ENCODE measurements at places on chromosomes 12 and 14. TPM values are rescaled to one million over a fixed set of nuclear protein-coding genes. Genes with fewer than 3 reads are reported as not detected.

The TEDC1 gene
- total RNA-seq, result 43.3 TPM

DNA sequence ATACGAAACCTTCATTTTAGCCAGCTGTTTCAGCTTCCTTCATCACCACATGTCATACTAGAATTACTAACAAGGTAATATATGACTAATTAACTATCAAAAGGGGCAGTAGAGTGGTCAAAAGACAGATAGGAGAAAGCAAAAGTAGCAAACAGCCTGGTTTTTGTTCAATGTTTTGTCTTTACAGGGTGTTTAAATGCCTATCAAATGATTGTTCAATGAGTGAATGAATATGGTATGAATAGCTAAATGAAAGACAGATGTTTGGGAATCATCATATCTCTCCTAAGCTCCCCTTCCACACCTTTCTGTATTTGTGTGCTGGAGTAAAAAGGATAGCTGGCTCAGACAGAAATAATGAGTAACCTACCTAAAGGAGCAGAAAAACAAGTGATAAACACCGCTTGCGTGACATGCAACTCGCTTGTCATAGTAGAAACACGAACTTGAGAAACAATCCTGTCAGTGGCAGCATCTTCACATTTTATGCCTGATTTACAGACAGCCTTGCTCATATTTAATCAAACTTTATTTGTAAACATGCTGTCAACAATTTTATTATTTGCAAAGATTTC lies 34.2 kb downstream of the ABCC9 start:
- no peaks in the 10 kb centered on the region for H3K36me3 ChIP-seq
- H3K27me3 ChIP-seq, result no peaks in the 10 kb centered on the region
- H3K4me1 ChIP-seq, result no peaks in the 10 kb centered on the region
- no peak overlapping the region for H3K4me3 ChIP-seq
- H3K27ac ChIP-seq, result no peak overlapping the region

- no peaks in the 10 kb centered on the region for H3K36me3 ChIP-seq
- no peak overlapping the region for H3K4me3 ChIP-seq
- H3K27me3 ChIP-seq, result peaks cover 42% of the 10 kb centered on the region
- H3K4me1 ChIP-seq, result peaks cover 2% of the 10 kb centered on the region
- no peak for DNase-seq
These were observed 17.0 kb downstream of the TMCC3 start for GRCh38 chr12:94633401-94633800.

GRCh38 chr14:32925439-32925838 lies 13.2 kb upstream of the NPAS3 start:
- no peaks in the 10 kb centered on the region for H3K4me1 ChIP-seq
- H3K27ac ChIP-seq, result no peak overlapping the region
- peaks cover 2% of the 10 kb centered on the region for H3K27me3 ChIP-seq
- DNase-seq, result no peak
- H3K4me3 ChIP-seq, result no peak overlapping the region

DNA sequence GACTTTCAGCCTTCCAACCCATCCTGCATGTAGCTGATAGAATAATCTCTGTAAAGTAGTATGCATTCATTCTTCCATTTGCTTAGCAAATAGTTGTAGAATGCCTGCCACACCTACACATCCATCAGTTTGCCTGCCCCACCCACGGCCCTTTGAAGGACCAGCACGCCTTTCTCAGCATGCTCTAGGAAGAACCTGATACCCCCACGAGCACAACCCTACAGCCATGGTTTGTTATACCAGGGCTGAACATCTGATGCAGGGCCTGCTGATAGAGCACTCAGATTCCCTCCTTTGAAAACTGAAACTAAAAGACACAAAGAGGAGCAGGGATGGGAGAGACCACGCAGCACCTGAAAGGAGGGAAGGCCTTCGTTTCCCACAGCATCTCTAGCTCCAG lies 205.1 kb downstream of the ANO2 start:
- no peaks in the 10 kb centered on the region for H3K27me3 ChIP-seq
- DNase-seq, result peak; percentile 41
- no peak overlapping the region for H3K4me3 ChIP-seq

DNA sequence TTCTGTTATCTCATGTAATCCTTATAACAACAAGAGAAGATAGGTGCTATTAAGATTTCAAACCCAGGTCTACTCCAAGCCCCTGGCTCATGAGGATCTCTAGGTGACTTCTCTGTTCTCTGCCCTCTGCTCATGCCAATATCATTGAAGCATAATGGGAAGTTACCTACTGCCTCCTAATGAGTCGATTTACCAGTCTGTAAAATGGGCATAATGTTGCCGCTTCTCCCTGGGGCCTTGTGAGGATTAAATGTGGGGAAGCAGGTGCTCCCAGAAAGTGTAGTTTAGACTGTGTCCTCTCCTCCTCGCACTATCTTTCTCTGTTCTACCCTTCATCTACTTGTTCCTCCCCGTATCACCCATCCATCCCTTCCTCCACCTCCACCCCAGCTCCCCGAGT lies 169.2 kb upstream of the LHX5 start:
- DNase-seq, result no peak
- no peak overlapping the region for H3K27ac ChIP-seq
- no peak overlapping the region for H3K4me3 ChIP-seq
- no peaks in the 10 kb centered on the region for H3K36me3 ChIP-seq

- H3K36me3 ChIP-seq, result peaks cover 2% of the 10 kb centered on the region
- H3K27ac ChIP-seq, result peak overlapping the region; percentile 15
- H3K4me3 ChIP-seq, result peak overlapping the region; percentile 32
- peaks cover 26% of the 10 kb centered on the region for H3K4me1 ChIP-seq
These were observed 2.0 kb upstream of the PELI2 start for GRCh38 chr14:56115976-56116893.

The OTOGL gene
- not detected for total RNA-seq

DNA sequence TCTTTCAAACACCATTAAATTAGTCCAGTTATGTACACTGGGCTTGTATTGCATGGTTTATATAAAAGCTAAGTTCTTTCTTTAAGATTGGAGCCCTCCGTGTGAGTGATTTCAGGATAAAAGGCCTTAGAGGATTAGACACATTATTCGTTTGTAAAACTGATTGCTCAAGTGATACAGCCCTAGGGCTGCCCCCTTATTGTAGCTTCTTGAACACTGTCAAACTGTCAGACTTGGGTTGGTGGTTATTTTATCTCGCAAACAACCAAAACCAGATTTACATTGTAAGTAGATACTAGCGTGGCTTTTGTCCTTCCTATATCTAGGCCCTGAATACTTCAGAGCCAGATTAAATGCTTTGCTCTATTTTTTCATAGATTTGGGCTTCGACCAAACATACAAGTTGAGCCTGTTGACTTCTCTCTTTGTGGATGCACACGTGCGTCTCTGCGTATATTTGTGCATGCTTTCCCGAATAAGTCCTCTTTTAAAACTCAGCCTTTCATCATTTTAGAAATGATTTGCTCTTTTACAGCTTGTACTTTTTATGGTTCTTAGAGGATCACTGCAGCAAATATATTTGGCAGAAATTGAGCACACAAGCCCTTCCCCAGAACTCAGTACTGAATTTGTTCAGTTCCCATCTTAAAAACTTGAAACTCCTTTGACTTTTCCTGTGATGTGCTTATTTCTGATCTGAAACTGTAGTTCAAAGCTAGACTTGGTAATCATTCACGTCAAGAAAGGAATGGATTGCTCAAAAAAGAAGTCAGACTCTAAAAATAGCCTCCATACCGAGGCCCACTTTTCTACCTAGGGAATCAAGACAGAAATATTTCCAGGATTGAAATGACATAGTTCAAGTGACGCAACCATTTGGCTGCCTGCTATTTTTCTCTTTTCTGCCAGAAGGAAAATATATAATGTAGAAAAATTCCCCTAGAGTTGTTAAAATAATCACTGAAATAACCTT lies 129.5 kb downstream of the ETV6 start:
- peak overlapping the region; percentile 68 for H3K4me3 ChIP-seq
- no peak for DNase-seq
- no peaks in the 10 kb centered on the region for H3K27me3 ChIP-seq
- H3K27ac ChIP-seq, result peak overlapping the region; percentile 87
- H3K36me3 ChIP-seq, result peaks cover 53% of the 10 kb centered on the region

GRCh38 chr12:32398181-32398580 lies 1.2 kb upstream of the FGD4 start:
- peaks cover 38% of the 10 kb centered on the region for H3K27me3 ChIP-seq
- peaks cover 1% of the 10 kb centered on the region for H3K36me3 ChIP-seq
- peak overlapping the region; percentile 65 for H3K4me3 ChIP-seq
- peaks cover 4% of the 10 kb centered on the region for H3K4me1 ChIP-seq
- no peak for DNase-seq

- peaks cover 6% of the 10 kb centered on the region for H3K4me1 ChIP-seq
- no peak overlapping the region for H3K27ac ChIP-seq
- H3K36me3 ChIP-seq, result no peaks in the 10 kb centered on the region
- peak; percentile 89 for DNase-seq
These were observed 33.6 kb upstream of the HNF1A start for GRCh38 chr12:120944645-120945217.

DNA sequence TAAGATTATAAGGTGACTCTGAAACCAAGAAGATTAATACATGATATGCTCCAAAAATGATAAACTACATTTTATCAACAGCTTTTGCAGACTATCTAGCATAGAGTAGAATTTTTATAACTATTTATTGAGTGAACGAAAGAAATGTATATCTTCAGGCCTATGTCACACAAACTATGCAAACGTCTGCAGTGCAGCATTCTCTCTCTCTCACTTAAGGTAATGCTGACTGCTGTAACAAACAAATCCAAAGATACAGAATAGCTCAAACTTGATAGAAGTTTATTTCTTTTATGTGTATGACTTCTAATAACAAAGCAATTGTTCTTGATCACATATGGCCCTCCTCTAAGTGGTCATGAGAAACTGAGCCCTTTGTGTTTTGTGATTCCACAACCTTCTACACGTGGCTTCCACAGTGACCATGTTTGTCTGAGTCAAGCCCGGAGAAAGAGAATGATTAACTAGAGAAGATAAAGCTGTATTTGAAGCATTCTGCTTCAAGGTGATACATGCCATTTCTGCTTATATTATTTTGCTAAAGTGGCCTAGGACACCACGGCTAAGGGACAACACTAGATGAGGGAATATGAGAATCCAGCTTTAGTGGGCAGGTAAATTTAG lies 1352.7 kb upstream of the TMEM132C start:
- H3K4me1 ChIP-seq, result no peaks in the 10 kb centered on the region

GRCh38 chr14:21182166-21182565 lies 26.3 kb upstream of the OR5AU1 start:
- peaks cover 15% of the 10 kb centered on the region for H3K27me3 ChIP-seq
- H3K27ac ChIP-seq, result no peak overlapping the region
- H3K36me3 ChIP-seq, result no peaks in the 10 kb centered on the region

- peak; percentile 92 for DNase-seq
- H3K4me3 ChIP-seq, result peak overlapping the region; percentile 99
- peaks cover 53% of the 10 kb centered on the region for H3K36me3 ChIP-seq
These were observed 516 bp downstream of the PCBP2 start for GRCh38 chr12:53452159-53453077.

The FOXN4 gene
- total RNA-seq, result not detected

The SLCO1B3 gene
- total RNA-seq, result not detected

- no peaks in the 10 kb centered on the region for H3K27me3 ChIP-seq
- no peak for DNase-seq
- H3K27ac ChIP-seq, result no peak overlapping the region
- no peak overlapping the region for H3K4me3 ChIP-seq
- no peaks in the 10 kb centered on the region for H3K4me1 ChIP-seq
These were observed 259.0 kb downstream of the CCDC59 start for GRCh38 chr12:82099216-82099615.

- no peaks in the 10 kb centered on the region for H3K36me3 ChIP-seq
- peaks cover 16% of the 10 kb centered on the region for H3K27me3 ChIP-seq
- H3K4me1 ChIP-seq, result no peaks in the 10 kb centered on the region
- H3K4me3 ChIP-seq, result no peak overlapping the region
- H3K27ac ChIP-seq, result no peak overlapping the region
These were observed 27.7 kb upstream of the CALM1 start for GRCh38 chr14:90368946-90369721.

DNA sequence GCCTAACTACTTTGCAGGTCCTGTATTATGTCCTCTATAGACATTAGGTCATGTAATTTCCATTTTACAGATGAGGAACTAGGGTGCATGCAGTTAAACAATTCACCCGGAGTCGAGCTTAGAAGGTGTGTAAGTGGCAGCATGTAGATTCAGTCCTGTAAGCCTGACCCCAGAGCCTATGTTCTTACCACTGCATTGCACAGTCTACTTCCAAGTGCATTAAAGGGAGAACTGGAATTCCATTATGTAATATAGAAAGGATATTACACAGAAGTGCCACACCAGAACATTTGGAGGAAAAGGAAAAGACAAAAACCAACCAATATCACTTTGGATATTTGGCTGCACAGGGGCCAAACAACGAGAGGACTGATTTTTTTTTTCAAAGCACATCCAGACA lies 1.2 kb downstream of the GLT8D2 start:
- no peak for DNase-seq
- no peak overlapping the region for H3K4me3 ChIP-seq
- H3K27me3 ChIP-seq, result peaks cover 57% of the 10 kb centered on the region
- no peaks in the 10 kb centered on the region for H3K36me3 ChIP-seq

GRCh38 chr12:72089678-72090077 lies 151.0 kb downstream of the TPH2 start:
- DNase-seq, result no peak
- no peak overlapping the region for H3K27ac ChIP-seq
- no peaks in the 10 kb centered on the region for H3K4me1 ChIP-seq
- H3K27me3 ChIP-seq, result no peaks in the 10 kb centered on the region
- no peak overlapping the region for H3K4me3 ChIP-seq

- DNase-seq, result no peak
- no peaks in the 10 kb centered on the region for H3K36me3 ChIP-seq
- no peaks in the 10 kb centered on the region for H3K27me3 ChIP-seq
- no peak overlapping the region for H3K27ac ChIP-seq
- H3K4me1 ChIP-seq, result no peaks in the 10 kb centered on the region
- H3K4me3 ChIP-seq, result no peak overlapping the region
These were observed 719.4 kb downstream of the RERGL start for GRCh38 chr12:17370621-17371020.

- DNase-seq, result peak; percentile 59
- peaks cover 6% of the 10 kb centered on the region for H3K4me1 ChIP-seq
- H3K4me3 ChIP-seq, result peak overlapping the region; percentile 73
- peaks cover 39% of the 10 kb centered on the region for H3K27me3 ChIP-seq
- H3K36me3 ChIP-seq, result no peaks in the 10 kb centered on the region
- H3K27ac ChIP-seq, result no peak overlapping the region
These were observed 881 bp downstream of the PYGL start for GRCh38 chr14:50943261-50943942.

- DNase-seq, result no peak
- H3K27me3 ChIP-seq, result peaks cover 80% of the 10 kb centered on the region
- H3K27ac ChIP-seq, result no peak overlapping the region
- peaks cover 27% of the 10 kb centered on the region for H3K4me1 ChIP-seq
These were observed 7.4 kb downstream of the WNT1 start for GRCh38 chr12:48985475-48985897.
